CD8-positive, alpha-beta memory T cell (primary cell): ENCODE measurements at places on chromosomes 4 and X. TPM values are rescaled to one million over a fixed set of nuclear protein-coding genes. Genes with fewer than 3 reads are reported as not detected.

DNA sequence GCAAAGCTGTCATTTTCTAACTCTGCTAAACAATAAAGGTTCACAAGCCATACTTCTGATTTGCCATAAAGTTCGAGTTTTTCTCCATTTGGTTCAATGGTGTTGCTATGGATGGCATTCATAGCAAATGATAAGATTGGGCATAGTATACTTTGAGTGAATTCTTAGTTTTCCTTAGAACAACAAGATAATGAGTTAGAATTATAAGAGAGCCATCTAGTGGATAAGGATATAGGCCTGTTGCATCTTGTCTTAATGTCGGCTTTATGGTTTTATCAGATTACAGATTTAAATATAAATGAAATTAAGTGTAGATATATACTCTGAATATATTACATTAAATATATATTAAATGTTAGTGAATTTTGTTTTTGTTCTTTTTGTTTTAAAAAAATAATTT is 644.6 kb downstream of the IL1RAPL1 start:
- H3K27me3 ChIP-seq = no peaks in the 10 kb centered on the region
- H3K27ac ChIP-seq = no peak overlapping the region
- no peaks in the 10 kb centered on the region for H3K36me3 ChIP-seq
- H3K4me3 ChIP-seq = no peak overlapping the region
- DNase-seq = no peak
- H3K4me1 ChIP-seq = no peaks in the 10 kb centered on the region

DNA sequence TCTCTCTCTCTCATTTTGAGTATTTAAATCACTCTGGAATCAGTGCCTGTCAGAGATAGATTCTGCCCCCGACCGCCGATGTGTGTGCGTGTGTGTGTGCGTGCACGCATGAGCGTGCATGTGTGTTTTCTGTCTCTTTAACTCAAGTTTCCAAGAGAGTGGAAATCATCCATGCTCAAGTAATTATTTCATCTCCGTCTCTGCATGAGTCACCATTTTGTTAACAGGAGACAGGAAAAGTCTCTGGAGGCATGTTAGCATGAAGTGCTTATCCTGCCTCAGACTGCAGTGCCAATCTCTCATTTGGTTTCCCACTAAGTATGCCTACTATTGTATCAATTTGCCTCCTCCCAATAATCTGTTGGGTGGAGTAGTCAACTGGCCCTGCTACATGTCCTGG is 182.9 kb upstream of the NHS start:
- no peak overlapping the region for H3K4me3 ChIP-seq
- DNase-seq = no peak
- no peaks in the 10 kb centered on the region for H3K36me3 ChIP-seq

Gene QRFPR
- not detected for total RNA-seq

DNA sequence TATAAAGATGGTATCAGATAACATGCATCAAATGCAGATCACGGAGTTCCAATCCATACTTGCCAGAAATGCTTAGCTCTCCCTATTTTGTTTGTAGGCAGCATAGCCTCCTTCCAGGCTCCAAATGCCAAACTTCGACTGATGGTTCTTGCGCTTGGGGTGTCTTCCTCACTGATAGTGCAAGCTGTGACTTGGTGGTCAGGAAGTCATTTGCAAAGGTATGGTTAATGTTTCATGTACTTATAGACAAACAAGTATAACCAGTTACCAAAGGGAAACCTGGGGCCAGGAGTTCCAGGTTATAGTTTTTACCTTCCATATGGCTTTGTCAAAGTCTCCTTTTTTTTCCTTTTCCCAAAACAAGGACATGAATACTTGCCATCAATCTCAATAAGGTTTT is 5.3 kb downstream of the CWH43 start:
- no peaks in the 10 kb centered on the region for H3K4me1 ChIP-seq
- no peak overlapping the region for H3K27ac ChIP-seq
- H3K36me3 ChIP-seq = no peaks in the 10 kb centered on the region
- H3K4me3 ChIP-seq = no peak overlapping the region

DNA sequence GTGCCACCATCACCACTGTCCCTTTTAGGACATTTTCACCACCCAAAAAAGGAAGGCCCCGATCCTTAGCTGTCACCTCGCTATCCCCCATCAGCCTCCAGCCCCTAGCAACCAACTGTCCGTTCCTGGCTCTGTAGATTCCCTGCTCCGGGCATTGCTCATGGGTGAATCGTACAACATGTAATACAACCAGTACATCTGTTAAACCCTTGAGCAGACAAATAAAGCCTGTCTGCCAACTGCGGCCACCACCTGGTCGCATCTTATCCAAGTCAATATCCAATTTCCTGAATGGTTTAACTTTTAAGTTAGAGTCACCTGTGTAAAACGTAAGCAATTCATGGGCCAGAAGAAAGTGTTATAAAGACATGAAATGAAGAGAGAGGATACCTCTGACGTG is 251.9 kb downstream of the AFAP1 start:
- DNase-seq = no peak
- no peaks in the 10 kb centered on the region for H3K36me3 ChIP-seq
- H3K27me3 ChIP-seq = no peaks in the 10 kb centered on the region
- H3K27ac ChIP-seq = no peak overlapping the region
- no peak overlapping the region for H3K4me3 ChIP-seq

- no peak for DNase-seq
- no peak overlapping the region for H3K4me3 ChIP-seq
- H3K27ac ChIP-seq = no peak overlapping the region
- H3K27me3 ChIP-seq = no peaks in the 10 kb centered on the region
- no peaks in the 10 kb centered on the region for H3K36me3 ChIP-seq
- no peaks in the 10 kb centered on the region for H3K4me1 ChIP-seq
Observed at GRCh38 chr4:77473509-77473908, 132.1 kb upstream of the CXCL13 start.

Gene NAA15
- 122 TPM for total RNA-seq

GRCh38 chrX:154402622-154403127 is 4.5 kb downstream of the RPL10 start:
- peaks cover 14% of the 10 kb centered on the region for H3K4me1 ChIP-seq
- H3K4me3 ChIP-seq = no peak overlapping the region
- H3K27me3 ChIP-seq = no peaks in the 10 kb centered on the region
- no peak overlapping the region for H3K27ac ChIP-seq
- DNase-seq = no peak

- DNase-seq = no peak
- H3K4me1 ChIP-seq = no peaks in the 10 kb centered on the region
- H3K4me3 ChIP-seq = no peak overlapping the region
- peaks cover 7% of the 10 kb centered on the region for H3K27me3 ChIP-seq
- H3K27ac ChIP-seq = no peak overlapping the region
Observed at GRCh38 chr4:121360495-121360894, 20.3 kb downstream of the QRFPR start.

Gene CFP
- 1.8 TPM for total RNA-seq

Gene EVC2
- total RNA-seq = 0.84 TPM

DNA sequence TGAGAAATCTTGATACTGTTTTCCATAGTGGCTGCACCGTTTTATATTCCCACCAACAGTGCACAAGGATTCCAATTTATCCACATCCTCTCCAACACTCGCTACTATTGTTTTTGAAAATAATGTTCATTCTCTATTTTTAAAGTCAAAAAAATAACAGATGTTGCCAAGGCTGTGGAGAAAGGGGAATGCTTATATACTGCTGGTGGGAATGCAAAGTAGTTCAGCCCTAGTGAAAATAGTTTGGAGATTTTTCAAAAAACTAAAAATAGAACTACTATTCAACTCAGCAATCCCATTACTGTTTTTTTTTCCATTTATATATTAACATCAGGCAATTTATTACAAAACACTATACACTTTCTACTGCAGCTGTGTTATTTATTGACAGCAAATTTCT is 208.7 kb downstream of the CBLL2 start:
- H3K27ac ChIP-seq = no peak overlapping the region
- no peaks in the 10 kb centered on the region for H3K36me3 ChIP-seq
- no peak for DNase-seq
- no peak overlapping the region for H3K4me3 ChIP-seq

DNA sequence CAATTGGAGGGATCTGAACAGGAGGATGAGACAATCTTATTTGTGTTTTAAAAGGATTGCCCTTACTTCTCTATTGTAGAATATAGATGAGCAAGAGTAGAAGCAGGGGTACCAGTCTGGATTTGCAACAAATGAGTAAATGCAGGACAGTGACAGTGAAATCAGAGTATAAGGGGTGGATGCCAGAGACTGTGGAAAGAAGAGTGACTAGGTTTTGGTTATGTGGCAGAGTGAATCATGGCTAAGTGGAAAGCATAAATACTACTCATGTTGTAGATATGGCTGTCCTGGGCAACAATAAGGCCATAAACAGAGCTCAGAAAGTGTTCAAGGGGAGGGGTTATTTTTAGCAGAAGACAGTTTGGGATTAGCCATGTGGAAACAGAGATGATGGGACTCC is 6.0 kb upstream of the VSIG4 start:
- peaks cover 28% of the 10 kb centered on the region for H3K4me1 ChIP-seq
- no peak overlapping the region for H3K4me3 ChIP-seq
- DNase-seq = no peak
- H3K27me3 ChIP-seq = no peaks in the 10 kb centered on the region
- H3K36me3 ChIP-seq = no peaks in the 10 kb centered on the region

DNA sequence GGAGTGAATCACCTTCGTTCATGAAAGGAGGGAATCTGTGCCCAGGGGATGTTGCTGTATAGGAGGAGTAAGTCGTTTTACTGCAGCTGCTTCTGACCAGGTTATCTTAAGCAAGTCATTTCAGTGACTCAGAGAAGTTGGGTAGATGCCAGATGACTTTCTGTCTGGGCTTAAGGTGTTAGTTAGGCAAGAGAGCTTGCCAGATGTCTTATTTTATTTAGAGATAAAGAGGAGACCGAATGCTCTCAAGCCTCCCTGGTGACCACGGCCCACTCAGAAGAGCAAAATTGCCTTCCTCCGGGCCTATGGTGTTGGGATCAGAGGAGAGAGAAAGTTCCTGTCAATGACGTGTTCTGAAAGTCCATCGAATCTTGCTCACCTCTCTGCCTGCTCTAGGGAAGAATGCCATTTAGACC is 16.3 kb upstream of the ZNF827 start:
- H3K36me3 ChIP-seq = no peaks in the 10 kb centered on the region
- H3K27ac ChIP-seq = no peak overlapping the region
- no peaks in the 10 kb centered on the region for H3K4me1 ChIP-seq
- H3K27me3 ChIP-seq = no peaks in the 10 kb centered on the region

DNA sequence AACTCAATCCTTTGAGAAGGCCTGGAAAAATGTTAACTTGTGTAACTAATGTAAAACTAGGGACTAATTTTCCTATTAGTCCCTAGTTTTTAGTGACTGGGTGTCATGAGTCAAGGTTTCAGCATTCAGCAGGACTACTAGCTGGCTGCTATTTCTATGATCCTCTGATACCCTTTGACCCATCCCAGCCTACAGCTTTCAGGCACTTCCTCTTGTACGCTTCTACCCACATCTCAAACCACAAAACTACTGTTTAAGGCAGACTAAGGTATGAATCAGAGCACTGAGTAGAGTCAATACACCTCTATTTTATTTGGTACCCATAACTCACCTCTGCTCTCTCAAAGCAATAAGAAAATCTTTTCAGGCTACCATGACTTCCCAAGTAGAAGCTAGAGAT is 809.6 kb downstream of the PDHA2 start:
- H3K4me3 ChIP-seq = no peak overlapping the region
- no peaks in the 10 kb centered on the region for H3K36me3 ChIP-seq
- no peak overlapping the region for H3K27ac ChIP-seq
- no peaks in the 10 kb centered on the region for H3K27me3 ChIP-seq
- H3K4me1 ChIP-seq = no peaks in the 10 kb centered on the region

GRCh38 chr4:67885762-67886161 is 2.0 kb upstream of the TMPRSS11D start:
- no peak overlapping the region for H3K4me3 ChIP-seq
- no peaks in the 10 kb centered on the region for H3K27me3 ChIP-seq
- H3K36me3 ChIP-seq = no peaks in the 10 kb centered on the region
- no peaks in the 10 kb centered on the region for H3K4me1 ChIP-seq

DNA sequence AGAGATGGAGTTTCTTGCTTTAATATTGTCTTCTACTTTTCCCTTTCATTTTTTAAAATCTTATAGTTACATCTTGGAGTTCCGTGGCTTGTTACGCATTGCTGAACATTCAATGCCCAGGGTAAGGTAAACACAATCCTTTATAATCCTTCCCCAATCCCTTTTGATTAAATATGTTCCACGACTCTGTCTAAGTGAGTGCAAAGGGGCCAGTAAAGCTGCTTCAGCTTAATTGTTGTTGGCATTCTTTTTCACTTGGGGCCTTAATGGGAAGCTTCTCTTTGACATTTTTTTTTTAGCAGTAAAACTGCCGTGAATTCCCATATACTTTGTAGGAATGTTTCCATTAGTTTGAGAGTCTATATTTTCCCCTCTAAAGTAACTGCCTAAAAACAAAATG is 1028.1 kb downstream of the C4orf33 start:
- no peaks in the 10 kb centered on the region for H3K27me3 ChIP-seq
- no peak overlapping the region for H3K4me3 ChIP-seq
- no peaks in the 10 kb centered on the region for H3K36me3 ChIP-seq
- H3K4me1 ChIP-seq = no peaks in the 10 kb centered on the region
- no peak for DNase-seq
- no peak overlapping the region for H3K27ac ChIP-seq

DNA sequence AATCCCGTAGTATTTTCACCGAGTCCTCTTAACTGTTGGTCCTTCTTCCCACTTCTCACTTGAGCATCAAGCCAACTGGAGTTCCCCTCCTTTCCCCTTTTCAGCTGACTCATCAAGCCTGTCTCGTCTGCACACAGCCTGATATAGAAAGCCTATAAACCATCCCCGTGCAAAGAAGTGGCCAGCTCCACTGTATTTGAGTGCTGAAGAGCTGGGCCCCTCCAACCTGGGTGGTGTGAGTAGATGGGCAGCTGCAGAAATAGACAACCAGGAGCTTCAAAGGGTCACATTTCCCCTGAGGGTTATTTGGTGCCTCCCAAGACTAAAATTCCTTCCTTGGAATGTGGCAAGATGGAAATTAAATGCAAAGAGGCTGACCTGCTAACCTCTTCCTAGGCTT is 199.7 kb downstream of the HS6ST2 start:
- no peak overlapping the region for H3K4me3 ChIP-seq
- H3K27ac ChIP-seq = no peak overlapping the region
- no peaks in the 10 kb centered on the region for H3K4me1 ChIP-seq
- no peaks in the 10 kb centered on the region for H3K36me3 ChIP-seq
- no peak for DNase-seq

- H3K4me3 ChIP-seq = no peak overlapping the region
- H3K36me3 ChIP-seq = no peaks in the 10 kb centered on the region
- DNase-seq = no peak
- no peaks in the 10 kb centered on the region for H3K4me1 ChIP-seq
- H3K27ac ChIP-seq = no peak overlapping the region
- H3K27me3 ChIP-seq = no peaks in the 10 kb centered on the region
Observed at GRCh38 chr4:82201303-82201702, 172.5 kb downstream of the HNRNPD start.

Gene TLR2
- total RNA-seq = 0.53 TPM

DNA sequence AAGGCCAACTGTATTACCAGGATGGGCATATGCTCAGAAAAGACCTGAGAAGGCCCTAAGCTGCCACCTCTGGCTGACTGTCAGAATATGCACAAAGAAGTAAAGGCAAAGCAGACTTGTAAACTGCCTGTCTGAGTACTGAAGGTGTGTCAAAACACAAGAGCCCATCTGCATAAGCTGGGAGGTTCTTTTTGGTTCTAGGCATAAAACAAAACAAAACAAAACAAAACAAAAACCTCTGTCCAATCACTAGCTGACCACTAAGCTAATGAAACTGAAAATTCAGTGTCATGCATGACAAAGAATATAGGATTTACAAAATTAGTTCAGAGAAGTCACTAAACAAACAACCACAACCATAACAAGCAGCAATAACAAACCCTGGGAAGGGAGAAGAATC is 20.6 kb downstream of the SH3D19 start:
- no peak overlapping the region for H3K27ac ChIP-seq
- H3K4me1 ChIP-seq = no peaks in the 10 kb centered on the region
- H3K27me3 ChIP-seq = no peaks in the 10 kb centered on the region
- H3K36me3 ChIP-seq = no peaks in the 10 kb centered on the region
- DNase-seq = no peak
